ENCODE measurements at places on chromosomes 7 and 10.

- no peak for DNase-seq
Observed at GRCh38 chr10:129331207-129331838, 135.7 kb upstream of the MGMT start.

DNA sequence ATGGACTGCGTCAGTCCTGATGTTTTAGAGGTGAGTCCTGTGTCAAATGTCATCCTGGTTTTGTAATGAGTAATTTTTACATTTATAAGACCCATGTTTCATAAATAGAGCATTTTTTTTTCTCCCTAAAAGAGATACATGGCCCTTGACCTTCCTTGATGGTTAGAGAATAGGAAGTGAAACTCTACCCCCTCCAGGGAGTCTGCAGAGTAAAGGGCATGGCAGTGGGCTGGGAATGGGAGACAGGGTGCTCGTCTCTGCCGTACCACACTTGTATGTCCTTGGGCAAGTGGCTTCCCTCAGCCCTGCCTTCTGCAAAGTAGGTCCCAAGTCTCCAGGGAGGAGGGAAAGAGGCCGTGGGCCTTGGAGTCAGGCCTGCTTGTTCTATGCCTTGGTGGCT, 63.9 kb downstream of the WDFY4 start:
- DNase-seq = no peak

DNA sequence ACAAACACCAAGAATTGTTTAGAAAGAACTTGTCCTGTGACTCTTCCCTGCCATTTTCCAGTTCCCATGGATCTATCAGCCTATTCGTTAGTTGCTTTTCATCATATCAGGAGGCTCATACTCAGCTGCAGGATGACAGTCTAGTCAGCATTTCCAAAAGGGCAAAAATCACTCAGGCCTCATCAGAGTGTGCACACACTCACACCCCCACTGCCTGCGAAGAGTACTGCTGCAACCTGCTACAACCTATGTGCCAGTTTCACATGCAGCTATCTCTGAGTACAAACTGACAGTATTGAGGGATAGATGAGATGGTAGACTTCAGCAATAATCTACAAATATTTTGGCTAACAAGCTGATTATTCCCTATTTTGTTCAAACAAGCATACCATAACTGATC, 24.2 kb downstream of the CH25H start:
- no peak for DNase-seq

DNA sequence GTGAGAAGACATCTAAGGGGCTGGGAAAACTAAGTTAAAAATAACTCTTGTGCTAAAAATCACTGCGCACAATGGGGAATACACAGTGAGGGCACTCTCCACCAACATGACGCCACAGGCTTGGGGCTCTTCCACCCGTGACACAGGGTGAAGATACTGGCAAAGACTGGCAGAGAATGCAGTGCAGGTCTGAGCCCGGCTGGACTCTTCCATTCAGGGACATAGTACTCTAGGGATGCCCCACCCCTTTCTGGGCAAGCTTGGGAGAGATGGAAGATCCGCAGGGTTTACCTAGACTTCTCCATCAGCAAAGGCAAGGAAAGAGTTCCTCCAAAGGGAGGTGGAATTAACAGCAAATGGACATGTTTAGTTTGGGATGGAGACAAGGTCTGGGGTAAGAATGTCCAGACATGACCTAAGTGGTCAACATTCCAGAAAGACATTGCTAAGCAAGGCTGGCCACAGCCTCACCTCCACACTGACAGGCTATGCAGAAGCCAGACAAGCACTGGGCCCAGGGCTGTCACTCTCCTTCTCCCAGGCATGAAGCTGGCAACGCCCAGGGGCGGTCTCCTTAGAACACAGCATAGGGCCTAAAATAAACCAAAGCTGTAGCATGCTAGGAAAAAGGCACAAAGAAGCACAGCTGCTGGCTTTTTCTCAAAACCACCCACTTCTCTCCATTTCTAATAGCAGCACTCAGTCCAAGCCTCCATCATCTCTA, 28.1 kb downstream of the XPNPEP1 start:
- DNase-seq = no peak

All from right kidney (tissue), 9 donors.